SK-N-DZ (cell line): ENCODE measurements at places on chromosomes 5 and 9.

DNA sequence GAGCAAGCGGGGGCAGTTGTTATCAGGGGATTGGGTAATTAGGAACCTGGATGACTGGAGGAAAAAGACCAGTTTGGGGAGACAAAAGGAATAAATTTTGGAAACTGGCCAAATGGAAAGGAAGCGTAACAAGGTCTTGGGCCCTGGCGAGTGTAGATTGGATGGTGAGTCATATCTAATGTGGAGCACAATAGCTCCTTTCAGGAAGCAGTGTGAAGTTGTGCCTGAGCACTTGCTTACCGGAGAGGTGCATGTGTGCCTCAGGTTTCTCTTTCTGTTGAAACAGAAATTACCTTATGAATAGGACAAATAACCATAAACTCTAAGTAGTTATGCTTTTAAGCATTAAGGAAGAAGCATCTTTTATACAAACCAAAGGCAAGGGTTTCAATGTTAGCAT, 176.4 kb downstream of the KIF4B start:
- DNase-seq = no peak

DNA sequence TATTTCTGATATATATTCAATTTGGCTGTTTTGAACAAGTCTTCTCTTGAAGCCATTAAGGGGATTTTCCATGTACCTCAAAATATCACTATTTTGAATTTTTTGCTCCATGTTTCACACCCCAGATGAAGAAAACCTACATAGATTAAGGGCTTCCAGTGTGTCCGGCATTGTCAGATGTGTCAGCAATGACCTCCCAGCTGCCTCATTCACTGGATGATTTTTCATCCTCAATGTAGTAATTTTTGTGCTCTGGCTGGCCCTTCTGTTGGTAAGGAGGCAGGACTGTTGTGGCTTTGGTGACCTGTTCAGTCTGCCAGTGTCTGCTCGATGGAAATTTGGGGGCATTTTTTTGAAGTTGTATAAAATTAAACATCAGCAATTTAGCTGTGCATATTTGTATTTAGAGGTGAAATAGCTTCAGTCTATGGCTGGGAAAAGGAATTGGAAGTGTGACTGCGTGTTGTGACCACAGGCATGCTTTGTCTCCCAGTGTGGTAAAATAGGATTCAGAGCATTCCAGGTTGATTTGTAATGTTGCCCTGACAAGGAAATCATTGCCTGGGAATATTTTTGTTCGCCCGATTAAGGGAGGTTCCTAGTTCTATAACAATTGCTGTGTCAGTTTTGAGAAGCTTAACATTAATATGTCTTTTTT, 312.4 kb downstream of the ARHGEF28 start:
- no peak for DNase-seq

DNA sequence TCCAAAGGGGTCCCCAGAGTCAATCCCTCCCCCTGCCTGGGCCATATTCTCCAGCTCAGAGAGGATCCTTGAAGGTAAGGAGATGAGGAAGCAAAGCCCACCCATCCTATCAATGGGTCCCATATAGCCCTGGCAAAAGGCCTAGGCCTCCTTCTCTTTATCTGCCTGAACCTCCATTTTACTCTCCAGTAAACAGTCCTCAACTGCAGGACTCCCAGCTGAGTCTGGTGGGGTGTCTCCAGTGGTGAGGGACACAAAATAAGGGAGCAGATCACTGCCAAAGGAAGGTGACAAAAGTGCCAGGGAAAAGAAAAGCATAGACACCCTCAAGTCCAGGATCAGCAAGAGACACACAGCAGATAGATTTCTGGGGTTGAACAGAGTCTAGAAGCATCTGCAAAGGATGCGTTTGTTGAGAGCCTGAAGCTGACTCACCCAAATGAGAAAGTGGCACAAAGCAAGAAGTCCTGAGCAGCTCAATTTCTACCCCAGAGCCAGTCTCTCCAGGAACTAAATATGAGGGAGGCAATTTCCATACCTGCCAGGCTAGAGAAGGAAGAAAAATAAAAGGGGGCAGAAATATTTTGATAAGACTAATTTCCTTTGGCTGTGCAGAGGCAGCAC, 2.7 kb upstream of the EBF1 start:
- DNase-seq = no peak

GRCh38 chr9:128246471-128246870, 29.3 kb downstream of the GOLGA2 start:
- DNase-seq = no peak

- DNase-seq = no peak
Observed at GRCh38 chr9:738209-738915, 103.1 kb upstream of the DMRT1 start.
